CD4-positive, alpha-beta T cell treated with Interleukin-17A for 1 hour (primary cell): ENCODE measurements at places on chromosomes 5 and 9.

- DNase-seq: no peak
Measured at GRCh38 chr5:180639741-180640610, 9.4 kb downstream of the FLT4 start.

DNA sequence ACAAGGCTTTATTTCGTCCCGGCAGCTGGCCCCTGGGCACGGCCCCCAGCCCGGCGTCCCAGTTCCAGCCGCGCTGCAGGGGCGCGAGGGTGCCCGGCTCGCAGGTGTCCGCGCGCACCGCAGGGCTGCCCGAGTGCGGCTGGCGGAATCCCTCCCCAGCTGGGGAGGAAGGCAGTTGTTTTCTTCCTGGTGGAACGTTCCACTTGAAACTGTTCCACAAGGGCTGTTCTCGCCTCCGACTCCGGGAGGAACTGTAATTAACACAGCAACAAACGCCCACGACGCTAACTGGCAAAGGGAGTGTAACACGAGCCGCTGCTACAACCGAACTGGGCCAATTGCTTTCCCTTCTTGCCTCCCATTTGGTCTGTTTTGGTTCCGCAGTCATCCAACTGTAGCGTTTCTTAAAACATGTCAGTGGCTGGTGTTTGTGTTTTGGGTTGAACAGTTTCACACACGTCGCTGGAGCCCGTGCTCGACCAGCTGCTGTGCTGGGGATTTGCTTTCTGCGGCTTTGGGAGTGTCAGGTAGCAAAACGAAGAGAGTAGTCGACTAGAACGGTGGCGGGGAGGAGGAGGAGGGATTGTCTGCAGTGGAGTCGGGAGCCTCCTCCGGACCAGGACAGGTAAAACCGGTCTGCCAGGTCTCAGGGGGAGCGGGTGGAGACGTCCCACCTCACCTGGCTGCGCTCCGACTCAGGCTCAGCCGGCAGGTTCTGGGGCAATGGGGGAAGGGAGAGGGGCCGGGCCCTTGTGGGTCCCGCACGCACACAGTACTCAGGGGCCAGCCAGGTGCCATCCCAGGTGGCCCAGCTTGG, 131.6 kb upstream of the NIPBL start:
- DNase-seq: peak; percentile 11

- DNase-seq: peak; percentile 96
Measured at GRCh38 chr5:177454397-177455035, 7.9 kb downstream of the PRR7 start.

GRCh38 chr9:92590377-92590776, 54.6 kb upstream of the ECM2 start:
- no peak for DNase-seq

- DNase-seq: peak; percentile 84
Measured at GRCh38 chr5:159341906-159342310, 11.6 kb upstream of the IL12B start.

DNA sequence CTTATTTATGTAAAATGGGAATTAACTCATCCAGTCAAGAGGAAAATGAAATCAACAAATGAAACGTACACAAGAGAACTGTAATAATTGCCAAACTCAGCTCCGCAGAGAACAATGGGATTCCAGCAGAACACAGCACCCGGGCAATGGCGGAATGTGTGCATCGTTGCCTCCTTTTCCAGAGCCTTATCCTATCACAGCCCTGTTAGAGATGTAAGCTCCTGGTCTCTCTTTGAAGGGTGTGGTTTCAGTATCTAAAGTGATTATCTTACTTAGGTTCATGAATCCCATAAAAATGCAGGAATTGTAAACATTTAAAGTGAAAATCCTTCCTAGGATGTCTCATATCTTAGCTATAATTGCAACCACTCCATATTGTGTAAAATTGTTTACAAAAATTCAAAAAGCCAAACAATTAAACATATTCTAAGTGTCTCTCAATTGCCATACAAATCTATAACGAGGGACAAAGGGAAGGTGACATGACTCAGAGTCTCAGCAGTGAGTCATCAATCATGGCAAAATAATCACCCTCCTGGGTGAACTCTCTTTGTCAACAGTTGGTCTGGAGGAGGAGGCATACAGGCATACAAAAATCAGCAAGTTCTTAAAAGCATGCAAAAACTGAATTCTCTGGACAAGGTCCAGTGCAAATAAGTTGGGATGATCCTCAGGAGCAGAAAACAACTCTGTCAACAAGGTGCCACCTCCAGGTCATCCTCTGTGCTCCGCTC, 22.6 kb downstream of the SEMA5A start:
- no peak for DNase-seq

DNA sequence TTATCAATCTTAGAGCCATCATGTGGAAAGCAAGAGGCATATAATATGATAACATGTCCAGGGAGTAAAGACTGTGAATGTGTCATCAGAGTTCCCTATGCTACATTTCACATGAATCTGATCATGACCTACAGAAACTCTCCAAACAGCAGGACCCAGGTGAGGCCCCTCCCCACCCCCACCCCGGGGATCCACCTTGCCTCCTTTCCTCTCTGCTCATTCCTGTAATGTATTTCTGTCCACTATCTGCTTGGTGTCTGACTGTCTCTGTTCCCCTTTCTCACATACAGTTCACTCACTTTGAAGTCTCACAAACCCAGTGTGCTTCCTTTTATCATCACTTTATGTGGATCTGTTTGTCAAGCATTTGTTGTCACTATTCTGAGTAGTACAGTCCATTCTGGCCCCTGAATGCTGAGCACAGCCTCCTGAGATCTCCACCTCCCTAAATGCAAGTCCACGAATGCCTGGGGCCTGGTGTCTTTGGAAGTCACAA, 76.4 kb upstream of the SMARCA2 start:
- DNase-seq: no peak

GRCh38 chr5:59174248-59174844, 591.5 kb downstream of the RAB3C start:
- peak; percentile 71 for DNase-seq

GRCh38 chr5:10351919-10352318, 1.6 kb upstream of the MARCHF6 start:
- DNase-seq: no peak

- no peak for DNase-seq
Measured at GRCh38 chr9:114220061-114220541, 64.8 kb downstream of the COL27A1 start.

GRCh38 chr9:110487196-110487595, 92.3 kb downstream of the SVEP1 start:
- no peak for DNase-seq

GRCh38 chr5:12647613-12648012, 743.4 kb upstream of the CTNND2 start:
- DNase-seq: no peak
